ENCODE measurements at places on chromosomes 16 and 17. TPM values are rescaled to one million over a fixed set of nuclear protein-coding genes. Genes with fewer than 3 reads are reported as not detected.
A peak's percentile ranks its signal among the peaks of the same experiment; 100 is the strongest.

The KRT16 gene
- total RNA-seq = 1.6 TPM

DNA sequence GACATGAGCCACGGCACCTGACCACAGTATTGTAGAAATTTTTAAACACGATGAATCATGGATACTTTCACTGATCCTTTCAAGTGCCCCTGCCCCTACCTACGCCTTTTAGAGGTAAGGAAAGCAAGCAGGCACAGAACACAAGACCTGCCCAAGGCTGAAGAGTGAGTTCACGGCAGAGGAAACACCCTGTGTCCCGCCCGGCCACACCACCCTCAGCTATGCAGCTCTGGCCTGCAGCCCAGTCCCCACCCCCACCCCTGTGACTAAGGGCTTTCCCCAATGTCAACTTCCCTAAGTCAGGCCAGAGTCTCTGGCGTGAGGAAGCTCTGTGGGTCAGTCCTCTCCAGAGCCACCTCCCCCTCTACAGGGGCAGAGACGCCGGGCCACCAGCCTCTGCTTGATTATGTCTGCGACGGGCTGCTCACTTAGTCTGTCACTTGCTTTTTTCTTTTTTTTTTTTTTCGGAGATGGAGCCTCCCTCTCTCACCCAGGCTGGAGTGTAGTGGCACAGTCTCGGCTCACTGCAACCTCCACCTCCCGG, 8.4 kb downstream of the SLC16A5 start:
- H3K4me3 ChIP-seq = no peak overlapping the region
- peak; percentile 80 for DNase-seq
- H3K36me3 ChIP-seq = peaks cover 2% of the 10 kb centered on the region
- peaks cover 35% of the 10 kb centered on the region for H3K4me1 ChIP-seq

The PPP1R27 gene
- total RNA-seq = not detected

DNA sequence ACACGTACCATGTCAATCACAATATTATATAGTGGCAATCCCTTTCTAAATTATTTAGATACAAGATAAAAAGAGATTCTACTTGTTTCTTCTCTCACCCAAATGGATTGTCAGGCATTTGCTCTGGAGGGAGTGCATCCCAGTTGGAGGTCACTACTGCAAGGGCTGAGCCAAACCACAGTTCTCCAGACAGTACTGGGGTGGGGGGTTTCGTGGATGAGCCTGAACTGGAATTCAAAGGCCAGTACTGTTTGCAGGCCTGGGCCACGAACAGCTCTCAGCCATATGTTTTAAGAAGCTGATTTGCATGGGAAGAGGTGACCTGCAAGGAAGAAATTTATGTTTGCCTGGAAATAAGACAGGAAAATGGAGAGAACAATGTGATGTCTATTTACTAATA, 314.9 kb downstream of the PMP22 start:
- no peaks in the 10 kb centered on the region for H3K36me3 ChIP-seq
- H3K4me3 ChIP-seq = no peak overlapping the region
- no peak overlapping the region for H3K27ac ChIP-seq
- H3K4me1 ChIP-seq = no peaks in the 10 kb centered on the region
- no peaks in the 10 kb centered on the region for H3K27me3 ChIP-seq

The UBB gene
- total RNA-seq = 1,654 TPM

DNA sequence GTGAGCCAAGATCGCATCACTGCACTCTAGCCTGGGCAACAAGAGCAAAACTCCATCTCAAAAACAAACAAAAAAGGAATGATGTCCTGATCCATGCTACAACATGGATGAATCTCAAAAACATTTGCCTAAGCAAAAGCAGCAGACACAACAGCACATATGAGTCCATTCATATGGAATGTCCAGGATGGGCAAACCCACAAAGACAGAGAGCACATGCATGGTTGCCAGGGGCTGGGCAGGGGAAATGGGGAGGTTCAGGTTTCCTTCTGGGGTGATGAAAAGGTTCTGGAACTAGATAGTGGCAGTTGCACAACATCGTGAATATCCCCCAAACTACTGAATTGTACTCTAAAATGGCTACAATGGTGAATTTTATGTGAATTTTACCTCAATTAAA, 35.3 kb upstream of the RAI1 start:
- no peaks in the 10 kb centered on the region for H3K36me3 ChIP-seq
- H3K4me3 ChIP-seq = no peak overlapping the region
- H3K4me1 ChIP-seq = no peaks in the 10 kb centered on the region
- no peak for DNase-seq
- H3K27me3 ChIP-seq = no peaks in the 10 kb centered on the region

- H3K27me3 ChIP-seq = peaks cover 5% of the 10 kb centered on the region
- no peaks in the 10 kb centered on the region for H3K4me1 ChIP-seq
- peak overlapping the region; percentile 23 for H3K4me3 ChIP-seq
Observed at GRCh38 chr17:9022573-9023391, 1.5 kb downstream of the NTN1 start.

- no peaks in the 10 kb centered on the region for H3K36me3 ChIP-seq
- H3K4me1 ChIP-seq = peaks cover 23% of the 10 kb centered on the region
- H3K27ac ChIP-seq = no peak overlapping the region
- H3K27me3 ChIP-seq = no peaks in the 10 kb centered on the region
- H3K4me3 ChIP-seq = no peak overlapping the region
Observed at GRCh38 chr17:27575096-27575911, 55.7 kb upstream of the LGALS9 start.

DNA sequence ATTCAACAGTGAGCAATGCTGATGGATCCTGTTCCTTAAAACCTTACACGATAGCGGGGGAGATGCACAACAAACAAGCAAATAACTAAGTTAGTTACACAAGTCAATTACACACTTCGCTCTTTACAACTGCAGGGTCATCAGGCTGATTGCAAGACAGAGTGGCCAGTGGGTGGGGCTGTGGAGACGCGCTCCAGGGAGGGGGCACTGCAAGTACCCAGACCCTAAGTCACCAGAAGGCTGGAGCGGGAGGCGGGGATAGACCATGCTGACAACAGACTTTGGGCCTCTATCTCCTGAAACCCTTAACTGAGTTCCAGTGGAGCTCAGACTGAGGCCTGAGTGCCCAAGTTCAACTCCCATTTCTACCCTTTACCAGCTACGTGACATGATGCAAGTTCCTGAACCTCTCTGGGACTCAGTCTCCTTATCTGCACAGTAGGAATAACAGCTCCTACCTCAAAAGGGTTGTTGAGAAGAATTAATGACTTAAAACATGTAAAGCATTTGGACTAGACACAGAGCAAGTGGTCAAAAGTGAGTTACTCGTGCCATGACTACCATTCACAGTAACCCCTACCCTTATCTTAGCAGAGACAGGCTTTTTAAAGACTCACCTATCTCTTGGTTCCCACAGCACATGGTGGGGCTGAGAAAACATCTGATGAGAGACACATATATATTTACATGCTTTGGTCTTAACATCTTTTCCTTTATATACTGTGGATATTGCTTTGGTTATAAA, 10.4 kb downstream of the CPPED1 start:
- no peak overlapping the region for H3K27ac ChIP-seq
- H3K4me1 ChIP-seq = no peaks in the 10 kb centered on the region
- no peak overlapping the region for H3K4me3 ChIP-seq
- DNase-seq = no peak
- H3K36me3 ChIP-seq = no peaks in the 10 kb centered on the region

The CTRL gene
- 2.0 TPM for total RNA-seq

The ABCC3 gene
- 128 TPM for total RNA-seq

The C16orf89 gene
- not detected for total RNA-seq

GRCh38 chr16:47861999-47862398, 293.8 kb downstream of the ABCC12 start:
- DNase-seq = no peak
- no peak overlapping the region for H3K4me3 ChIP-seq
- no peaks in the 10 kb centered on the region for H3K4me1 ChIP-seq
- H3K27ac ChIP-seq = no peak overlapping the region

The CDT1 gene
- total RNA-seq = 39.9 TPM

GRCh38 chr17:39175695-39176093, 9.7 kb upstream of the ARL5C start:
- no peaks in the 10 kb centered on the region for H3K27me3 ChIP-seq
- no peaks in the 10 kb centered on the region for H3K36me3 ChIP-seq
- no peak for DNase-seq
- peaks cover 3% of the 10 kb centered on the region for H3K4me1 ChIP-seq
- no peak overlapping the region for H3K4me3 ChIP-seq

GRCh38 chr16:89304941-89305705, 87.6 kb downstream of the ZNF778 start:
- DNase-seq = no peak
- H3K27ac ChIP-seq = no peak overlapping the region
- peaks cover 19% of the 10 kb centered on the region for H3K4me1 ChIP-seq
- no peak overlapping the region for H3K4me3 ChIP-seq
- no peaks in the 10 kb centered on the region for H3K27me3 ChIP-seq

DNA sequence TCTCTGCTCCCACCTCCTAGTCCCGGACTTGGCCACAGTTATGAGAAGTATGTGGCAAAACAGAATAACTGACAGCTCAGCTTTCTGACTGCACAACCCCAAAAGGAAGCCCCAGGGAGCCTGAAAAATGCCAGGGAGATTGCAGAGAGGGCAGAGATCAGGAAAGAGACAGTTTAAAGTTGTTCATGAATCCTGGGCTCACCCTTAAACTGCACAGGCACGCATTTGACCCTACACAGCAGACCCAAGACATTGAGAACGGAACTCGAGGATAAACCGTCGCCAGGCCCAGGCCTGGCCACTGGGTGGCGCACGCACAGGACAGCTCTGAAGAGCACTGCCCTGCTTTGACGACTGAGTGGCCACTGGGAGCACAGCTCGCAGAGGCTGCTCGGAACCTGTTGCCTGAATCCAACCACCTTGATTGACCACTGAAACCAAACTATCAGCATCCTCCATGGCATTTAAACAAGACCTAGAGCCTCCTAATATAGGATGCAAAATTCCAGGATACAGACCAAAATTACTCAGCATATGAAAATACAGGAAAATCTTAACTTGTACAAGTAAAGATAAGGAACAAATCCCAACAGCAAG, 114.0 kb downstream of the C16orf95 start:
- H3K4me3 ChIP-seq = no peak overlapping the region
- no peaks in the 10 kb centered on the region for H3K36me3 ChIP-seq
- H3K27me3 ChIP-seq = no peaks in the 10 kb centered on the region

DNA sequence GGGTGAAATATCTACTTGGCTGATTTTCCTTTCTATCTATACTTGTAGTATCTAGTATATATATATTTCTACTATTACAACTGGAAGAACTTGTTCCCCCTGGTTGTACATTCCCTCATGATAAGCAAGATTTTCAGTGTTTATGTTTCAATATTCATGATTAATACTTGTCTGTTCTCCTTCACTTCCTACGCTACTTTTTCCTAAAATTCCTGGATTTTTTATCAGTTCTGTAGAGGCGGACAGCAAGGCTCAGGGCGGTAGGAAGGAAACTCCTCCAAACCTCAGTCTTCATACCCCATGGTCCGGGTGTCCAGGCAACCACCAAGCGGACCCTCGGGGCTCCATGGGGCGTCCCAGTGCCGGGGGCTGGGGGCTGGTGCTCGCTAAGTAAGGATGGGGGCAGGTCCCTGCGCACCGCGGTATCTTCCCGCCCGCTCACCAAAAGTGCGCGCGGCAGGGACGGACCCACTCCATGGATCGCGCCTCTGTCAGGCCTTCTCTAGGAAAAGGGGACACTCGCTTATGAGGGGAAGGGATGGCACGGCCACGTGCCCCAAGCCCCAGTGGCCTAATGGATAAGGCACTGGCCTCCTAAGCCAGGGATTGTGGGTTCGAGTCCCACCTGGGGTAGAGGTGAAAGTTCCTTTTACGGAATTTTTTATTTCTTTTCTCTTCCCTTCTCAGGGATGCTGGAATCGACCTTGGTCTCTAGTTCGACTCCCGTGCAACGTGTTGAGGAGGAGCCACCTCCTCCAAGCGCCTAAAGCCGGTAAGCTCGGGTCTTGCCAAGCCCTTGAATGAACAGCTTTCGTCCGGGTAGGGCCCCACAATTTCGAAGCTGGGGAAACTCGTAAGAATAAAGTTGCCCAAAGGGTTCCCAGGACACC, 13.2 kb downstream of the ATP5PD start:
- H3K4me1 ChIP-seq = peaks cover 10% of the 10 kb centered on the region
- peak overlapping the region; percentile 88 for H3K4me3 ChIP-seq
- DNase-seq = peak; percentile 92
- H3K36me3 ChIP-seq = no peaks in the 10 kb centered on the region
- no peaks in the 10 kb centered on the region for H3K27me3 ChIP-seq

DNA sequence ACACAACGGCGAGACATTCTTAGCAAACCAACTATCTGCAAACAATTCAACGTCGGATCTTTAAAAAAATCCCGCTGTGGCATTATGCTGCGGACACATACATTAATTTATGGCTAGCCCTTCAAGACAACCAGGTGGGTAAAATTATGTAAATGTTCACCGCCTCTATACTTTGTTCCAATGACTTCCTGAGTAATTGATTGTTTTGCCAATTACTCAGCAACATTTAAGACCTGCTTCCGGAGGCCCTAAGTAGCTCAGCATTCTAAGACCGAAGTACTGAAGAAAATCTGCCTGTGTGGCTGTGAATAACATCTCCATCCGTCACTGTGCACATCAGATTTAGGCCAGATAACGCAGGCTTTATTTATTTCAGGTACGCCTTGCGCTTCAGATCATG, 23.3 kb downstream of the QPRT start:
- no peaks in the 10 kb centered on the region for H3K4me1 ChIP-seq
- DNase-seq = no peak
- H3K4me3 ChIP-seq = no peak overlapping the region
- no peaks in the 10 kb centered on the region for H3K27me3 ChIP-seq

The TBC1D3K gene
- total RNA-seq = 1.5 TPM

The TEKT3 gene
- total RNA-seq = not detected

DNA sequence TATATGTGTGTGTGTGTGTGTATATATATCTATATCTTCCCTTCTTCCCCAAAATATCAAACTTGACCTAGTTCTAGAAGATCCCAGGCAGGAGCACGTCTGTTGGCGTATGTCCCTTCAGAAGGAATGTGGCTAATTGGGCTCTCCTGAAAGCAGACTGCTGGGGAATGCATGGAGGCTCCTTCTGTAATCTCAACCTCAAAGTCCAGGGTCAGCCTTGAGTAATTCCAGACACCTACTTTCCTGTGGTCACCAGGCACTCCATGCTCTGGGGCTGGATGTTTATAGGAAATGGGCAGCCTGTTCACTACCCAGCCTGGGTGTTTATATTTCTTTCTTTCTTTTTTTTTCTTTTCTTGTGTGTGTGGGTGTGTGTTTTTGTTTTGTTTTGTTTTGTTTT, 13.4 kb downstream of the BCO1 start:
- no peaks in the 10 kb centered on the region for H3K36me3 ChIP-seq
- no peak for DNase-seq
- H3K4me1 ChIP-seq = no peaks in the 10 kb centered on the region
- H3K27me3 ChIP-seq = no peaks in the 10 kb centered on the region
- H3K27ac ChIP-seq = no peak overlapping the region

The TPSG1 gene
- 4.6 TPM for total RNA-seq

DNA sequence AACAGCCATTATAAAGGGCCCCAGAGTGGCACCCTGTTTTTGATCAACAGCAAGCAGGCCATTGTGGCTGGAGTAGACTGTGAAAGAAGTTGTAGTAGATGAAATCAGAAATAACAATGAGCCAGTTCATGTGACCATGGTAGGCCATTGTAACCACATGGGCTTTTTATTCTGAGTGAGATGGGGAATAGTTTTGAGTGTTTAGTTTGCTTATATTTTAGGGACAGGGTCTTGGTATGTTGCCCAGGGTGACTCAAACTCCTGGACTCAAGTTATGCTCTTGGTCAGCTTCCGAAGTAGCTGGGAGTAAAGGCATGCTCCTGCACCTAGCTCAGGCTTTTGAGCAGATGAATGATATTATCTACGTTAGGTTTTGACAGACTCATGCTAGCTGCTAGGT, 12.0 kb downstream of the CBFB start:
- H3K4me3 ChIP-seq = no peak overlapping the region
- DNase-seq = no peak
- H3K27ac ChIP-seq = no peak overlapping the region
- H3K27me3 ChIP-seq = no peaks in the 10 kb centered on the region
- H3K36me3 ChIP-seq = peaks cover 3% of the 10 kb centered on the region
